ENCODE measurements at places on chromosomes 16 and 17.

- no peak for DNase-seq
Measured at GRCh38 chr16:10599626-10600025, 19.2 kb upstream of the EMP2 start.

DNA sequence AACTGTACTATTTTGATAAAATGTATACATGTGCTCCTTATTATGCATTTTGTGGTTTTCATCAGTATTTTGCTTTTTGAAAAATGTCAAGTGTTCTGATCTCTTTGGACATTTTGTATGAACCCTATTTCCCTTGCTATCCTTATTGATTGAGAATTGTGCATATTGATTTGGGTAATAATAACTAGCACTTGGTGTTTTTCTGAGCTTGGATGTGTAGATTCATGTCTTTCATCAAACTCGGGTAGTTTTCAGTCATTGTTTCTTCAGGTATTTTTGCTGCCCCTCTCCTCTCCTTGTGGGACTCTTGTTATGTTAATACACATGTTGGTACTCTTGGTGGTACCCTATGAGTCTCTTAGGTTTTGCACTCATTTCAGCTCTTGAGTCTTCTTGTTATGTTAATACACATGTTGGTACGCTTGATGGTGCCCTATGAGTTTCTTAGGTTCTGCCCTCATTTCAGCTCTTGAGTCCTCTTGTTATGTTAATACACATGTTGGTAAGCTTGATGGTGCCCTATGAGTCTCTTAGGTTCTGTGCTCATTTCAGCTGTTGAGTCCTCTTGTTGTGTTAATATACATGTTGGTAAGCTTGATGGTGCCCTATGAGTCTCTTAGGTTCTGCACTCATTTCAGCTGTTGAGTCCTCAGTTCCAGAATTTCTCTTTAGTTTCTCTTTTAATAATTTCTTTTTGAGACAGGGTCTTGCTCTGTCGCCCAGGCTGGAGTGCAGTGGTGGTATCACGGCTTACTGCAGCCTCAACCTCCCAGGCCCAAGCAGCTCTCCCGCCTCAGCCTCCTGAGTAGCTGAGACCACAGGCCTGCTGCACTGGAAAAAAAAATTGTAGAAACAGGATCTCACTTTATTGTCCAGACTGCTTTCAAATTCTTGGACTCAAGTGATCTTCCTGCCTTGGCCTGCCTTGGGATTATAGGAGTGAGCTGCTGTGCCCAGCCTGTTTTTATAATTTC lies 19.3 kb downstream of the ZNF750 start:
- DNase-seq, result no peak

DNA sequence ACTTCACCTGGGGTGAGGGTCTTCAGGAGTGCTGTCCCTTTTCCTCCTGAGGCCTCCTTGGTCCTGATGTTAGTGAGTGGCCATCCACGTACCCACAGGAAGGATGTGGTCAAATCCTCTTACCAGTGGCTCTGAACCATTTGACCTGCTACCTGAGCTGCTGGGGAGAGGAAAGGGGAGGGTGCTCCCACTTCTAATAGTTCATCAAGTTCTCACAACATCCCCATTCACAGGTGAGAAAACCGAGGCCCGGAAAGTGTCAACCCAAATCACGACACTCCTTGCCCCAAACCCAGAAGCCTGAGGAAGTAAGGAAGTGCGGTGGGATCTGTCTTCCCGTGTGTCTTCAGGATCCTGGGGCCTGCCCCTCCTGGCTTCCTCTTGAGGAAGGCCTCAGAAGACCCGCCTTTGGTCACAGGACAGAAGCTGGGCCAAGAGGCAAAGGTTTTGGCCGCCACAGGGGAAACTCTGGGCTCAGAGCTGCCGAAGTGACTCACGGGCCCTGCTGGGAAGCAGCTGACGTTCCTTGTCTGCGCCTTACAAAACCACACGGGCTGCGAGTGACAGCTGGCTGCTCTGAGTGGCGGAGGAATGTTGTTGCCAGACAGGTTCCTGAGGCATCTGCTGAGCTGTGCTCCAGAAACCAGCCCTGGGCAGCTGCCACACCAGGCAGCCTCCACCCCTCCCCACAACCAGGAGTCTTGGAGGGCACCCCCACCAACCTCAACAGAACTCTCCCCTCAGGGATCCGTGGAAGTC lies 13.9 kb upstream of the KIFC3 start:
- DNase-seq, result peak; percentile 74

DNA sequence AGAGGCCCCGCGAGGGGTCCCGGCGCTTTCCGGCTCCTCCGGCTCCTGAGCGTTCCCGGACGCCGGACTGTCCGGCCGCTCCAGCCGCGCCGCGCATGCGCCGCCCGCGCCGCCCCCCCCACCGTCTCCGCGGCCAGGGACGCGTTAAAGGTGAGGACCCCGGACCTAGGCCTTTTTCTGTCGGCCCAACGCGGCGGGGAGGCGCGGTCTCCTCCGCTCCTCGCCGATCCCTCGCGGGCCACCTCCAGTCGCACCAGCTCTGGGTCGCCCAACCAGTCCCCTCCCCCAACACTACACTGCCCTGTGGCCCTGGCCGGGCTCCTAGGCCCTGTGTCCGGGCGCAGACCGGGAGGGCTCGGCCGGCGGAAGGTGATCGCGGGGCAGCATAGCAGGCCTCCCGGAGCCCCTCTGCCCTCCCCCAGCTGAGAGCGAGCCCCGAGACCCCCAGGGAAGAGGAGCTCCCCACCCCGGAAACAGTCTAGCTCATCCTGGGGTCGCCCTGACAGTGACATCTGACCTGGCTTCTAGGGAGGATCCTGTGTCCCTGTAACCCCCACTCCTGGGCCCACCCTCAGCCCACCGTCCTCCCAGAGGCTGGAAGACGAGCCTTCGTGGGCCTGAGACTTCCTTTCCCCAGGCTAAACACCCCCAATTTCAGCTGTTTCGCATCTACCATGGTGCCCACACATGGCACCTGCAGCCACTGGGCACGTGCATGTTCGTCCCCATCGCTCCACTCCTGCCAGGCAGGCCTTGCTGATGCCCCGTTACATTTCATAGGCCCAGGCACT lies 14.7 kb upstream of the BCAR1 start:
- peak; percentile 75 for DNase-seq

GRCh38 chr17:2140683-2141082 lies 85.8 kb downstream of the HIC1 start:
- DNase-seq, result no peak

DNA sequence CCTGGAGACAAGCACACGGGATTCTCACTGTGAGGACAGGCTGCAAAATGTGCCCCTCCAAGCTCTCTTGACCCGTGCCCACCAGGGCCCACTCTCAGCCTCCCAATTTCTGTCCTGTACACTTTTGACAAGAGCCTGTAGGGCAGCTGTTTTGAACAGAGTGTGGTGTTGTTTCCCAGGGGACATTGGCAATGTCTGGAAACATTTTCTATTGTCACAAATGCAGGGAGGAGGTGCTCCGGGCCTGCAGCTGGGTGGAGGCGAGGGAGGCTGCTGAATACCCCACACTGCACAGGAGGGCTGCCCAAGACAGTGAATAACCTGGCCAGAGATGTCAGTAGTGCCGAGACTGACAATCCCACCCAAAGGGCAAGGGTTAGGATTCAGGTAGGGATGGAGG lies 10.5 kb downstream of the CEP295NL start:
- no peak for DNase-seq

DNA sequence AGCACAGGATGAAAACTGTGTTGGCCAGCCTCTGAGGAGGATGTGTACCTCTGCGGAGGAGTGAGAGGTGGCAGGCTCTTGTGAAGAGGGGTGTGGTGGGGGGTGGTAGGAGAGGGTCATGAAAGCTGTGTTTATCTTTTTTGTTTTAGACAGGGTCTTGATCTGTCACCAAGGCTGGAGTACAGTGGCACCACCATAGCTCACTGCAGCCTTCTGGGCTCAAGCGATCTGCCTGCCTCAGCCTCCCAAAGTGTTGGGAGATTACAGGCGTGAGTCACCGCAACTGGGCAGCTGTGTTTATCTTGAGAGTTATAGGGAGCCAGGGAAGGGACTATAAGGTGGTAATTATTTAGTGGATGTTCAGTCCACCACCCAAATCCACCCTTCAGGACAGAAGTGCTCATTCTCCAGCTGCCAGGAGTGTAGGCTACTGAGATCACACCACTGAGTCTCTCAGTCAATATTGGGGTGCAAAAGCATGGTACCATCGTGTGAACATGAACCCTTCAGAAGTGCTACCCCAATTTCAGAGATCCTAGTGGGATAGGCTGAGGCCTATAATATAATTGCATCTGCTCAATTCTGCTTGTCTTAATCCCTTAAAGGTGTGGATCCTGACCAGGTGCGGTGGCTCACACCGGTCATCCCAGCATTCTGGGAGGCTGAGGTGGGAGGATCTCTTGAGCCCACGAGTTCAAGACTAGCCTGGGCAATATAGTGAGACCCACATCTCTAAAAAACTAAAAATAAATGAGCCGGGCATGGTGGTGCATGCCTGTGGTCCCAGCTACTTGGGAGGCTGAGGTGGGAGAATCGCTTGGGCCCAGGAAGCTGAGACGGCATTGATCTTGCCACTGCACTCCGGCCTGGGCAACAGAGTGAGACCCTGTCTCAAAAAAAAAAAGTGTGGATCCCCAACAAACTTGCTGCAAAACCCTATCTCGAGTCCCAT lies 788 bp upstream of the EXOC3L1 start:
- DNase-seq, result no peak

- no peak for DNase-seq
Measured at GRCh38 chr17:33012522-33013033, 20.9 kb downstream of the SPACA3 start.

GRCh38 chr17:4199818-4200402 lies 56.9 kb downstream of the CYB5D2 start:
- no peak for DNase-seq

GRCh38 chr17:73465130-73465952 lies 153.5 kb upstream of the CDC42EP4 start:
- no peak for DNase-seq

GRCh38 chr17:58601976-58602375 lies 87.5 kb upstream of the MTMR4 start:
- DNase-seq, result no peak

GRCh38 chr17:78610951-78611511 lies 33.8 kb upstream of the DNAH17 start:
- no peak for DNase-seq

GRCh38 chr17:81340607-81341515 lies 45.8 kb upstream of the SLC38A10 start:
- peak; percentile 80 for DNase-seq

- DNase-seq, result no peak
Measured at GRCh38 chr17:38905375-38905774, 20.0 kb upstream of the LASP1NB start.

DNA sequence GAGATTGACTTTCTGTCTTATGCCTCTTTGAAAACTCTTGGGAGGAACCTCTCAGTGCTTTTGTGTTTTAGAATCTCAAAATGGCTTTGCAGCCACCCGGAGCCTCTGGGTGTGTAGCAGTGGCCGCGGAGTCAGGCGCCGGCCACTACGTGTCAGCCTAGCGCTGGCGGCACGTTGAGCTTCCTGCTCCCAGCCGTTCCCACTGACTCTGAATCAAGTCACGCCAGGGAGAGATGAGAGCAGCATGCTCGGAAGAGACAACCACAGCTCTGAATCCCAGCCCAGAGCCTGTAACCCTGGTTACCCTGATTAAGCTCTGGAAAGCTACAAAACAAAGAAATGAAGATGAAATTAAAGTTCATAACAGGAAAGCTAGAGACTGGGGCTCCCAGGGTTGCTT lies 97.4 kb upstream of the CACNG5 start:
- DNase-seq, result peak; percentile 32

GRCh38 chr17:6480303-6480675 lies 36.0 kb downstream of the PIMREG start:
- DNase-seq, result no peak

GRCh38 chr16:55301385-55302008 lies 22.5 kb upstream of the IRX6 start:
- DNase-seq, result no peak

- DNase-seq, result no peak
Measured at GRCh38 chr16:85088570-85089199, 23.6 kb downstream of the CIBAR2 start.

- DNase-seq, result no peak
Measured at GRCh38 chr17:74288785-74289184, 14.8 kb downstream of the DNAI2 start.

GRCh38 chr17:43979011-43979410 lies 25.3 kb upstream of the PYY start:
- no peak for DNase-seq

- no peak for DNase-seq
Measured at GRCh38 chr17:1937461-1937860, 87.7 kb downstream of the RTN4RL1 start.

DNA sequence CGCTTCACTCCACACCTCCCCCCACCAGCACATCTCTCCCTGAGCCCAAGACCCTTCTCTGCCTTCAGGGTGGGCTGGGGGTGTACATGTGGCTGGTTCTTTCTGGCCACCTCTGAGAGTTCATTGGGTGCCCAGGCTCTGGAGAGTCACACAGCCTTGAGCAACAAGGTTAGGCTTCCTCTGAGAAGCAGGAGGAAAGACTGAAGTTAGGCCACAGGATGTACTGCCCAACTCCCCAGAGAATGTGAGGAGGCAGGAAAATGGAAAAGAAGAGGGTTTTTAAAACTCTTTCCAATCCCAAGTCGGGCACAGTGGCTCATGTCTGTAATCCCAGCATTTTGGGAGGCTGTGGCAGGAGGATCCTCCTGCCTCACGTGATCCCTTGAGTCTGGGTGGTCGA lies 7.3 kb downstream of the PCGF2 start:
- no peak for DNase-seq

- DNase-seq, result no peak
Measured at GRCh38 chr16:51813609-51814008, 662.5 kb upstream of the SALL1 start.

- DNase-seq, result no peak
Measured at GRCh38 chr17:43411749-43412148, 13.0 kb downstream of the ARL4D start.

DNA sequence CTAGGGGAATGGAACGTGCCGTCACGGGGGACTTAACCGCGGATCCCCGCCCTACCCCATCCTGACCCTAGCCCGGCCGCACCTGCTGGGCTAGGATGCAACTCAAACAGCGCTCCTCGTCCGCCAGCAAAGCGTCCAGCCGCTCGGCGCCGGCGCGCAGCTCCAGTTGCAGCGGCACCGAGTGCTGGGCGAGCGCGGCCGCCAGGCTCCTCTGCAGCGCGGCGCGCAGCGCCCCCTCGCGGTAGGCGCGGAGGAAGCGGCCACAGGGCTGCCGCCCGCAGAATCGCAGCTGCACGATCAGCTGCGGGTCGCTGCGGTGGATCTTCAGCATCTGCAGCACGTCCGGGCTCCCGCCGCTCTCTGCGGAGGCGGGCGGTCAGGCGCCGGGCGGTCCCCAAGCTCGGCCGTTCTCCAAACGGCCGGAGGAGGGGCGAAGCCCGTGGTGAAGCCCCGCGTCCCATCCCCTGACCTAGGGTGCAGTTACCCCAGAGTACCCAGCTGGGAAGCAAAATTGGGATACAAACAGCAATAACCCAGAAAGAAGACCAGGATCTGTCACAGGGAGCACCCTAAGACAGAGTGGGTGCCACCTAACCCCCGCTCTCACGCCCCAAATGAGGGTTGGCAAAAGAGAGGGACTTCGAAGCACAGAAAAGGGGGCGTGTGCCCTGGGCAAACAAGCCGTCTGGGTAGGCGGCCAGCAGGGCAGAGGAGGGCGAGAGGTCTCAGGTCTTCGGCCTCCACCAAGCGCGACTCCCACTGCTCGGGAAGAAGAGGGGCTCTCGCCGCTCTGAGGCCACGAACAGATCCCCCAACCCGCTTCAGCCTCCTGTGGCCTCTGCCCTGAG lies 4.2 kb downstream of the TRADD start:
- peak; percentile 74 for DNase-seq

- DNase-seq, result no peak
Measured at GRCh38 chr17:45722161-45722560, 62.0 kb upstream of the CRHR1 start.

- no peak for DNase-seq
Measured at GRCh38 chr16:65226077-65226476, 104.2 kb upstream of the CDH11 start.

GRCh38 chr17:58706351-58707140 lies 14.1 kb downstream of the RAD51C start:
- DNase-seq, result no peak
